Stomach (tissue), 19 donors: ENCODE measurements at places on chromosomes 3 and 15. TPM values are rescaled to one million over a fixed set of nuclear protein-coding genes. Genes with fewer than 3 reads are reported as not detected.

GRCh38 chr3:173742491-173742890, 344.9 kb downstream of the NLGN1 start:
- DNase-seq = no peak

DNA sequence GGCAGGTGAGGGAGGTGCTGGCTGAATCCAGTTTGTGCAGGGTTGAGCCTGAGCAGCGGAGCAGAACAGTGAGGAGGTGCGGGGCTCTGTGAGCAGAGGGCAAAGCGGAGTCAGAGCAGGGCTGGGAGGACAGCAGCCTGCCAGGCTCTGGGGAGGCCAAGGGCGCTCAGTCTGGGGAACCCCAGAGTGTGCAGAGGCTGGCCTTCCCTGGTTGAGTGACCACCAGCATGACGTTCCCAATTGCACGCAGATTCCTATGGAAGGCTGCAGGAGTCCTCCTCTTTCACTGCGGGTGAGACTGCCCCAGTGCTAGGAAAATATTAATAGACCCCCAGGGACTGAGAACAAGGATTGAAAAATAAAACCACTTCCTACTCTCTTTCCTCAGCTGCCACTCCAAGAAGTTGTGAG, 13.2 kb downstream of the MRAS start:
- no peak for DNase-seq

DNA sequence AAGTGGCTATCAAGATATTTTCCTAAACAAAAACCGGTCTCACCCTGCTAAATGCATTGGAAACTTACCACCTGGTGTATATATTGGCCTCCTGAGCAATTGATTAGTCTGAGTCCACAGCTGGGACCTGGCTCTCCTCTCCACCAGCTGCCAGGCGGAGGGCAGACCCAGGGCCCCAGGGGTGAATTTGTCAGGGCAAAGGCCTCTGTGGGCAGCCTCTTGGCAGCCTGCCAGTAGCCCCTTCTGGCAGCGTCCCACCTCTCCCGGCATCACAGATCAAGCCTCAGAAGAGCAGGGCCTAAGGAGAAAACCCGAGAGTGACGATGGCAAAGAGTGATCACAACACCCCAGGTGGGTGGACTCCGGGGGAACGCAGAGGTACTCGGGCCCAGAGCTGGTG, 43.0 kb upstream of the IDH2 start:
- DNase-seq = no peak

DNA sequence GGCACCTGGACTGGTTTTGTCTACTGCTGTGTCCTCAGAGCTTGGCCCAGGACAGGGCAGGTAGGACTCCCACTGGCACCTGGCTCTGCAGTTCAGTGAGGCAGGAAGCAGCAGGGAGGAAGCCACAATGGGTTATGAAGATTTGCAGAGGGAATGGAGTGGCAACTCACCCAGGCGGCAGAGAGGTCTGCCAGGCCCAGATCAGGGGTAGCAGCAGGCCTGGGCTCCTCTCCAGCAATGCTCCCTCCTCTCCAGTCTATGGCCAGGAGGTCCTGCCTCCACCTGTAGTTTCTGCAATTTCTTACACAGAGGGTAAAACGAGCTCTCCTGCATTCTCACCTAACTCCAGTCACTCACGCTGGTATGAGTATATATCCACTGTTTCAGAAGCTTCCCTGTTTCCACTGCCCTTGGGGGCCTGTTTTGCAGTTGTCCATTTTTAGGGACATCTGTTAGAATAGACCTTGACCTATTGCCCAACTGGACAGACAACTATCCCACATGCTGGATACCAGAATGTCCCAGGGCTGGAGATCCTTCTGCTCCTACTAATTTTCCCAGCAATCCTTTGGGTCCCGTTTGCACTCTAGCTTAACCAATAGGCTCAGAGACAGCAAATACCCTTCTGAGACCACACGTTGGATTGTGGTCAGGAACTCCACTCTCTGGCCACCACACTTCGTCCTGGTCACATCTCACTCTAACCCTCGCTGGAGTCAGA, 35.2 kb downstream of the HMCES start:
- DNase-seq = no peak

Gene STARD5
- 157 TPM for total RNA-seq

Gene GP9
- not detected for total RNA-seq
